Nucleus accumbens (tissue), 56 donors: ENCODE measurements at places on chromosomes 7 and 10.

- DNase-seq, result no peak
These were observed 16.8 kb downstream of the PRKAG2 start for GRCh38 chr7:151859948-151860685.

- no peak for DNase-seq
These were observed 18.4 kb downstream of the EMX2 start for GRCh38 chr10:117560942-117561341.

GRCh38 chr10:130551676-130552075 is 415.5 kb downstream of the GLRX3 start:
- no peak for DNase-seq

DNA sequence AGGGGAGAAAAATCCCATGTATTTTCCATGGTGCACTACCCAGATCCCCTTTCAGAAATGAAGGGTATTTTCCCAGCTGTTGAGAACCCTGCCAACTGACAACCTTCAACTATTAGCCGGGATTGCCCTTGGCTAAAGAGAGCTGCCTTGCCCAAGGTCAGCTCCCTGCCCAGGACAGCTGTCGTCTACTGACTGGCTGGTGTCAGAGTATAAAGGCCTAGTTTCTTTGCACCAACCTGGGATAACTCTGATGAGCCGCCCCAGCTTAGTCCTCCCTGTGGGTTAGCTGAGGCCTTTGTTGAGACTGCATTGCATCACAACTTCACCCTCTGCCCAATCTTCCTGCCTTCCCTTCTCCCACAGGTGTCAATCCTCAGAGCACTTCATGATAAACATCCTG is 147.2 kb upstream of the RHEB start:
- DNase-seq, result no peak

DNA sequence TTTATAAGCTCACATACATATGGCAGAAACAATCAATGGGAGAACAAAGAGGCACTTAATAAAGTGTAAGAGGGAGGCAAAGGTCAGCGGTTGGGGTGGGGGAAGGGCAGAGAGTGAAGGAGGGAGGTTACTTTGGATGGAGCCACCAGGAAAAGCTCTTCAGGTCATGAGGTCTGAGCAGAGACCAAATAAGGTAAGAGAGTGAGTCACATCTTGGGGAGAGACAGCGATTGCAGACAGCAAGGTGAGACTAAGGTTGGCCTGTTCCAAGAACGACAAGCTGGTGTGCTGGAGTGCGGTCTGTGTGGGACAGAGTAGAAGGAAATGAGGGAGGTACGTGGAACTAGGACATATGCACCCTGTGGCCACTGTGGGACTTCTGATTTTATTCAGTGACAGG is 74.3 kb upstream of the TOMM7 start:
- no peak for DNase-seq

- DNase-seq, result no peak
These were observed 554.8 kb downstream of the SORCS1 start for GRCh38 chr10:106609470-106610266.

- no peak for DNase-seq
These were observed 13.7 kb downstream of the CISD1 start for GRCh38 chr10:58282615-58283014.

DNA sequence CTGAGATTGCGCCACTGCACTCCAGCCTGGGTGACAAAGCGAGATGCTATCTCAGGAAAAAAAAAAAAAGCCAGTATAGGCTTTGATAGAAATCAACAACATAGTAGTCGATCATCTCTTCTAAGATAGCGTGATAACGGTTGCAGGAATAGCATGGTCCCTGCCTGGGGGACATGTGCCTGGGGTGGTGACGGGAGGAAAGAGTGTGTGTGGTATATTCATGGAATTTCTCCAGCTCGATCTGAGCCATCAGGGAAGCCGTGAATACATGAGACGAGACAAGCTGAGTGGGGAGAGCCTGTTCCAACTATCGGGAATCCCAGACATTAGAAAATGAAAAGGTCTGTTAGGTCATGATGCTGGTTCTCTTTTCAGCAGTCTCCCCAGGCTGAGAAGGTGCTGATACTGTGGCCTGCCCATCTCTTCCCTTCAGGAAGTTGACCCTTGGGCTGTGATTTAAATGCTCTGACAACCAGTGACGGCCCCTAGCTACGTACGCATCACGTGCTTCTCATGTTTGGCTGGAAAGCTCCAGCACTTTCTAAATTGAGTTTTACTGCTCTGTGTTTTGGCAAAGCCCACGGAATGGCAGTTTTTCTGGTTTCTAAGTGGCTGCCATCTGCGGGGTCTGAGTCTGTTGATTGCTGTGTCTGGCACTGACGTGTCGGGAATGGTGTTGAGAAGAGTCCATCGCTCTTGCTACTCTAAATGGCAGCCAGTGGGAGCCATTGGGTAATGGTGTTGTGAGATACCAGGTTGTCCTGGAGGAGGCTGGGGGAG is 229.3 kb downstream of the CCDC3 start:
- no peak for DNase-seq

DNA sequence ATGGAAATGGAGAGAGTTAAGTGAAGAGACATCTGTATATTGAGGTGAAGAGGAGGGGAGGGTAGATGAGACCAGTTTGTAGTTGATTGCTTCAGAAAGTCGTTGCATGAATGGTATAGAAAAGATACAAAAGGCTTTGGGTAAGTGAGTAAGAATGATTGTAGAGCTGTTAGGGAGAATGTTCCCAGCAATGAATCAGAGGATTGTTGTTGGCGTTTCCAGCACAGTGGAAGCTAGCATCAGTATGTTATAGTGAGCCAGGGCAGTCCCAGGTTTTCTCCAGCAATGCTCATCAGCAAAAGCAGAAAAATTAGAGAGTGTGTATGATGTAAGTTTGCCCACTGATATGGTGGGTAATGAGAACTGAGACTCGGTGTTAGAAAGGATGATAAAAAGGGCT is 15.4 kb upstream of the CDK6 start:
- DNase-seq, result no peak

DNA sequence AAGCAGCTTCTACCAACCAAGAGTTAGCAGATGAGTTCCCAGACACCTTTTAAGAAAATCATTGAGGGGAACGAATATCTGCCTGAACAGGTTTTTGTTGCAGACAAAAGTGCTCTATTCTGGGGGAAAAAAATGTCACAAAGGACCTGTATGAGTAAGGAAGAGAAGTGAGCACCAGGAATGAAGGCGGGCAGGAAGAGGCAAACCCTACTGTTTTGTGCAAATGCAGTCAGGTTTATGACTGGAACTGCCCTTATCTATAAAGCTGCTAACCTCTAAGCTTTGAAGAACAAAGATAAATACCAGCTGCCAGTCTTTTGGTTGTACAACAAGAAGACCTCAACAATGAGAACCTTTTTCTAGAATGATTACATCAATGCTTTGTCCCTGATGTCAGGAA is 292.4 kb upstream of the SP4 start:
- DNase-seq, result no peak
